SK-N-SH (cell line): ENCODE measurements at places on chromosomes 2 and 18. TPM values are rescaled to one million over a fixed set of nuclear protein-coding genes. Genes with fewer than 3 reads are reported as not detected.

- H3K27me3 ChIP-seq = no peaks in the 10 kb centered on the region
- no peaks in the 10 kb centered on the region for H3K36me3 ChIP-seq
- no peak overlapping the region for H3K4me3 ChIP-seq
- no peak overlapping the region for H3K27ac ChIP-seq
Observed at GRCh38 chr2:45256867-45257641, 247.8 kb upstream of the SIX2 start.

The ALPG gene
- not detected in 2 replicates for polyA plus RNA-seq

DNA sequence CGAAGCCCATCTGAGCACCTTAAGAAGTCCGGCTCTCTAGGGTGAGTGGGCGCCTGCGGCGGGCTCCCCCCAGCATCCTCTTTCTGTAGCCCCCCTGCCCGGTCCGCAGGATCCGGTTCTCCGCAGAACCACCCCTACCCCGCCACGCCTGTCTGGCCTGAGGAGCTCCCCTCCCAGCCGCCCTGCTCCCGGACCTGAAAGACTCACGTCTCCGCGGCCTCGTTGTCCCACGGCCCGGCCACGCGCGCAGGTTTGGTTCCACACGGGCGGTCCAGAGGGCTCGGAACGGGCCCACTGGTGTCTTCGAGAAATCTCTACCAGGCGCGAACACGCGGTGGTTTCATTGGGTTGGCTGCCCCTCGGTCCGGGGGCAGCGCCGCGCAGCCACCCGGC, 237 bp downstream of the SLC39A6 start:
- H3K4me3 ChIP-seq = peak overlapping the region; percentile 95
- H3K27ac ChIP-seq = peak overlapping the region; percentile 100; the same call in 1 of the 2 replicates
- no peak for DNase-seq
- H3K36me3 ChIP-seq = peaks cover 20% of the 10 kb centered on the region

DNA sequence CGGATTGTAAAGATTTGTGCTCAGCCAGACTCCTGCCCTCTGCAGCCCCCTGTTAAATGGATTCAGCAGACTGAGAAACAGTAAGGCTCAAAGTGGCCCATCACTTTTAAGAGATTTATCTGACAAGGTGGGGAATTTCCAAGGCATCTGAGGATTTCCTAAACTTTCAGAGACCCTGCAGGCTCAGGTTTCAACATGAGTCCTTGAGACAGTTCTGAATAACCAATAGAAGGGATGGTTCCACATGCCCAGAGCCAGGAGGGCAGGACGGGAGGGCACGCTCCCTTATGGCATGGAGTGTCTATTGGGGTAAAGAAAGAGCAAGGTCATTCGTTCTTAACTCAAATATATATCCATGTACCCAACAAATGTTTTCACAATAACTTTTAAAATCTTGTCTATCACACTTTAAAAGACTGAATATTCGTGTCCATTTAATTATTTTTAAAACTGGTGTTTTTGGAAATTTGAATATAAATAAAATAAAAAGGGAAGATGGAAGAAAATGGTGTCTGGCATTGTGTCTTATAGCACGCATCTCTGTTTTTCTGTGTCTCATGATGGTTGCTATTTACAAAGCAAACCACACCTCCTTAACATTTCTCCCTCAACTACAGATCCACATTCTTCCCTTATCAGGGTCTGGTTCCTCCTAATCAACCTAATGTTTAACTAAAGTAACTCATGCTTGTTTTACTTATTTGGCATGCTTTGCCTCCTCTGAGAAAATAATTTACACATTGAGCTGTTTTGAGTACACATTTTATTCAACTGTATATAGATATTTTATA, 56.0 kb upstream of the DSG1 start:
- H3K4me1 ChIP-seq = no peaks in the 10 kb centered on the region
- H3K36me3 ChIP-seq = no peaks in the 10 kb centered on the region
- no peaks in the 10 kb centered on the region; the same call in 1 of the 2 replicates for H3K27me3 ChIP-seq
- no peak overlapping the region for H3K27ac ChIP-seq
- no peak for DNase-seq

GRCh38 chr2:61367177-61367576, 103.7 kb downstream of the USP34 start:
- H3K27ac ChIP-seq = no peak overlapping the region
- no peak overlapping the region for H3K4me3 ChIP-seq
- H3K4me1 ChIP-seq = no peaks in the 10 kb centered on the region
- H3K36me3 ChIP-seq = peaks cover 82% of the 10 kb centered on the region
- DNase-seq = no peak

DNA sequence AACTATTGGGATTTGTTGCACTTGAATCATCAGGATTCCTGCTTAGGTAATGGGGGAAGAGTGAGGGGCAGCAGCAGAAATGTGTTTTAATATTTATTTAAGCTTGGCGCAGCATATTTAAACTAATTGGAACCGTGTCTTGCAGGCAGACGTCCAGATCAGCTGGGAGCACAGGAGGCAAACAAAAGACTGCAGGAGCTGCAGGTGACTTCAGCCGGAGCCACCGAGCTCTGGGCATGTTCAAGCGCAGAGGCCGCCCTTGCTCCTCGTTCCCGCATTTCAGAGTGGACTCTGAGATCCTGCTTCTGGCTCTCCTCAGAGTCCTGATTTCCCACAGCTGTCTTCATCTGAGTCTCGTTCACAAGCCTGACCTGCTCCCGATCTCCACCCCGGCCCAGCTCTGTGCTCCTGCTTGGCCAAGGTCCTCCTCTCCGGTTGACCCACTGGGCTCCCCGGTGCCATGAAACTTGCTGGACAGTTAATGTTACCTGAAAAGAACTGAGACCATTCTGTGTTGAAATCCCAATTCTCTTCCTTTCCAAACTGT, 475.5 kb downstream of the SOX11 start:
- H3K4me3 ChIP-seq = no peak overlapping the region
- H3K4me1 ChIP-seq = no peaks in the 10 kb centered on the region
- no peak overlapping the region for H3K27ac ChIP-seq
- H3K27me3 ChIP-seq = no peaks in the 10 kb centered on the region

DNA sequence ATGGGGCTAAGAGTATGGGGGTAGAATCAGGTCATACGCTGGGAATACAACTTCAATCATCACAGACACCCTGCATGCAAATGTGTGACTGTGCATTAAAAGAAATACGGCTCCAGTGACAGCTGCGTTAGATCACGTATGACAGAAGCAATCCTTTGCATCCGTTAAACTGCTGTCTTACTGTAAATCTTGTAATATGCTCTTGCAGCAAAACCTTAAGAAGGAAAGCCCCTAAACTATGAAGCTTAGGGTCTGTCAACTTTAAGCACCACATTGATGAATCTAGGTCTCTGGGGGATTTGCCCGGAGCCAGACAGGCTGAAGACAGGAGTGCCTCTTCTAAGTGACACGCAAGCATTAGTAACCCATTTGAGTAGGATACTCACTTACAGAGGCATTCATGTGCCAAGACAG, 84.7 kb upstream of the EML6 start:
- H3K36me3 ChIP-seq = peaks cover 51% of the 10 kb centered on the region
- no peaks in the 10 kb centered on the region for H3K27me3 ChIP-seq
- H3K27ac ChIP-seq = no peak overlapping the region
- H3K4me1 ChIP-seq = peaks cover 23% of the 10 kb centered on the region
- DNase-seq = no peak

GRCh38 chr2:207939342-207940108, 85.8 kb downstream of the PLEKHM3 start:
- no peaks in the 10 kb centered on the region; the same call in 1 of the 2 replicates for H3K4me1 ChIP-seq
- DNase-seq = no peak
- H3K36me3 ChIP-seq = no peaks in the 10 kb centered on the region; the same call in 1 of the 2 replicates
- no peaks in the 10 kb centered on the region for H3K27me3 ChIP-seq
